ENCODE measurements at places on chromosomes 13 and 19. TPM values are rescaled to one million over a fixed set of nuclear protein-coding genes. Genes with fewer than 3 reads are reported as not detected.

FBXO17 gene
- 66.1 TPM for polyA plus RNA-seq

DNA sequence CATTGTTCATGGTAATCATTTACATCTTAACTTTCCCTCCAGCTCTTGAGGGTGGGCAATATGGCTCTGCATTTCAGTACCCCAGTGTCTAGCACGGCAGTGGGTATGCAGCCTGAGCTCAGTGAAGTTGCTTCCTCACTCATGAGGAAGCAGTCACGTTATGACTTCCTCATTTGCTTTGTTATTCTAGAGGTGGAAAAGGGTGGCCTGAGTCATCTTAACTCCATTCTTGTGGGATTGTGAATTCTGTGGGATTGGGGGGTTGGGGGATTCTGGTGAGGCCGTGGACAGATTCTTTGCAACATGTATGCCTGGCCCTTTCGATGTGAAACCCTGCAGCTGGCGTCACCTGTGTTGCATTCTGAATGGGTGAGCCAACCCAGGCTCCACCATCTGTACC is 406.7 kb upstream of the ZNF507 start:
- no peak for DNase-seq

GRCh38 chr19:53982611-53983010 is 8.8 kb upstream of the CACNG6 start:
- DNase-seq, result no peak

CACNG6 gene
- polyA plus RNA-seq, result 0.73 TPM

Data from renal pelvis (tissue), 12 donors.